Retinal pigment epithelial cell (primary cell): ENCODE measurements at places on chromosomes 2 and 18.

GRCh38 chr2:126303113-126303512, 352.8 kb upstream of the GYPC start:
- DNase-seq, result no peak

DNA sequence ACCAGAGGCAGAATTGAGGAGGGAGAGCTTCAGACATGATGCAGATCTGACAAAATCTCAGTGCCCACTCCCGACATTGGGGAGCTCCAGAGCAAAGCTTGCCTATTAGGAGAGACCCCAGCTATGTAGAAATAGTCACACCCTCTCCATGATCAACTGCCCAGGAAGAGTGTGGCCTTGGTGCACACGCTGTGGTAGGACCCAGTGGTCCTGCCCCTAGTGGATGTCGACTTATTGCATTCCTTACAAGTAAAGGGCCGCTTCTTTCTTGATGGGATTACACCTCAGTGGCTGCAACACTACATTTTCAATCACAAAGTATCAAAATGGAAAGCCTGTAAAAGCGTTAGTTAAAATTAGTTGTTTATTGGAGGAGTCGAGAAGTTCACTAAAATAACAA, 64.2 kb downstream of the VRK2 start:
- no peak for DNase-seq

- no peak for DNase-seq
Observed at GRCh38 chr18:3615374-3615985, 165.5 kb downstream of the TGIF1 start.

GRCh38 chr18:57297306-57297705, 55.1 kb upstream of the ST8SIA3 start:
- DNase-seq, result no peak

DNA sequence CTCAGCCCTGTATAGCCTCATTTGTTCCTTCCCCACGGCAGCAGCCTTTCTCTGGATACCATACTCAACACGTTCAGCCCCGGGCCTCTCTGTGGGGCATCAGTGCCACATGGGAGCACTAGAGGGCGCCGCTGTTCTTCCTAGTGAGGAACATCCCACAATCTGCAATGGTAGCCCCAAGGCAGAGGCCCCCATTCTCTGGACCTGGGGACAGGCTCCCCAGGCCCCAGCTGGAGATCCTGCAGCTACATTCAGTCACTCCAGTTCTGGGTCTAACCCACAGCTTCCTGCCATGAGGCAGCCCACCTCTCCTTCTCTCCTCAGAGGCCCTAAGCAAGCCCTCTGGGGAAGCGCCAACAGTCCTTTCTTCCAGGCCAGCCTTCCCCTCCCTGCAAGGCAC, 14.2 kb upstream of the SFXN5 start:
- no peak for DNase-seq

- DNase-seq, result no peak
Observed at GRCh38 chr2:138391946-138392345, 109.6 kb upstream of the SPOPL start.

GRCh38 chr2:47086054-47086471, 69.0 kb downstream of the STPG4 start:
- no peak for DNase-seq

DNA sequence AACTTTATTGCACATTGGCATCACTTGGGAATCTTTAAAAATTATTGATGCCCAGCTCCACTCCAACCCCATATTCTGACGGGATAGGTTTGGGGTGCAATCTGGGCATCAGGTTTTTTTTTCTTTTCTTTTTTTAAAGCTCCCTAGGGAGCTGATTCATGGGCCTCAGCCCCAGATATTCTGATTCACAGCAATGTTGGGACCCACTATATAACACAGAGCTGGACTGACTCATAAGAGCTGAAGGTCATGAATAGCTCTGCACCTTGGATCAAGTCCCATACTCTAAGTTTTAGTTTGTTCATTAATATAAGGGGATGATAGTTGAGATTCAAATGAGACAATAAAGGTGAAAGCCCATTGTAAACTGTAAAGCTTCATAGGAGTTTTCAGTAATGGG, 191.1 kb upstream of the REV1 start:
- DNase-seq, result no peak

GRCh38 chr18:36950282-36950681, 121.4 kb downstream of the KIAA1328 start:
- DNase-seq, result no peak

DNA sequence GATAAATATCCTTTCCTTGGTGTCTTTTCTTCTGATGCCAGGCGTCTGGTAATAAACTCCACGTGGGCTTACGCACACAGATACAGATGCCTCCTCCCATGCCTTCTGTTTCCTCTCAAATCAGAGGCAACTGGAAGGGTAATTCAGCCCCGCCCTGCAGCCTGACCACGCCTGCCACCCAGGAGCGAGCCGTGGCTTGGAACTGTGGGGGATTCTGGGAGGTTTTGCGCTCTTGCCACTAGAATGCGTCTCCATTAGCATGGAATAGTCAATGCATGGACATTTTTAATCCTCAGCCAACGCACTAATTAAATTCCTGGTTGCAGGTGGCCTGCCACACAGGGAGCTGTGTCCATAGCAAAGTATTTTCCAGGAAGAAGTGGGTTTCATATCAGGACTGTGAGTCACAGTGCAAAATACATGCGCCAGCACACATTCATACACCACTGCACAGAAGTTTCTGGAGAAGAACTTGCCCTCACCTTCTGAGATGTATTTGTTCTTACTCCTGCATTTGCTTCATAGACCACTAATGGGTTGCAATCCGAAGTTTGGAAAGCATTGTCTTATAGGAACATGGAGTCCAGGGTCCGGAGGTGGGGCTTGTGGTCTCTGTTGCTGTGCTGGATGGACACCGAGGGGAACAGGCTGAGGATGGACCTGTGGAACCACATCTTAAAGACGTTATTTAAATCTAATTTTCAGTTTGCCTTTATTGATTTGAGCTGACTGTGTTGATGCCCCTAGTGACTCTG, 151.4 kb downstream of the LDLRAD4 start:
- DNase-seq, result no peak

- no peak for DNase-seq
Observed at GRCh38 chr2:41910126-41910525, 137.7 kb upstream of the PKDCC start.

- DNase-seq, result no peak
Observed at GRCh38 chr2:95391641-95392310, 10.7 kb upstream of the FAHD2A start.

- no peak for DNase-seq
Observed at GRCh38 chr18:38868757-38869156, 1303.2 kb upstream of the CELF4 start.

DNA sequence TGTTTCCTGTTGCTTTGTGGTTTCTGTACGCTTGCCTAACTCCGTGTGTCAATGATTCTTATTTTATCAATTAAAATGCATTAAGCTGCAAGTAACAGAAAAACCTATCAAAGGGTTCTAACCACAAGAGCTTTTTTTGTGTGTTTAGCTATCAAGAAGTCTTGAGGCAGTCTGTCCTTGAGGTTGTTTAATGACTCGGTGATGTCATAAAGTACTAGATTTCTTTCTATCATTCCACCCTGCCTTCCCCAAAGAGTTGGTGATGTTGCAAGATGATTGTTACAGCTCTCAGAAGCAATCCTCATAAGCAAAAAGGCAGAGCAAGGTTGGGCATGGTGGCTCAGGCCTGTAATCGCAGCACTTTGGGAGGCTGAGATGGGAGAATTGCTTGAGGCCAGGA, 51.9 kb upstream of the SPTBN1 start:
- no peak for DNase-seq

GRCh38 chr2:163248376-163249253, 410.0 kb upstream of the KCNH7 start:
- DNase-seq, result peak; percentile 76

DNA sequence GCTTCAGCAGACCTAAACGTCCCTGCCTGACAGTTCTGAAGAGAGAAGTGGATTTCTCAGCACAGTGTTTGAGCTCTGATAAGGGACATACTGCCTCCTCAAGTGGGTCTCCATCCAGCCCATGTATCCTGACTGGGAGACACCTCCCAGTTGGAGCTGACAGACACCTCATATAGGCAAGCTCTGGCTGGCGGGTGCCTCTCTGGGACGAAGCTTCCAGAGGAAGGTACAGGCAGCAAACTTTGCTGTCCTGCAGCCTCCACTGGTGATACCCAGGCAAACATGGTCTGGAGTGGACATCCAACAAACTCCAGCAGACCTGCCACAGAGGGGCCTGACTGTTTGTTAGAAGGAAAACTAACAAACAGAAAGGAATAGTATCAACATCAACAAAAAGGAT, 728.4 kb downstream of the MBD2 start:
- DNase-seq, result no peak

DNA sequence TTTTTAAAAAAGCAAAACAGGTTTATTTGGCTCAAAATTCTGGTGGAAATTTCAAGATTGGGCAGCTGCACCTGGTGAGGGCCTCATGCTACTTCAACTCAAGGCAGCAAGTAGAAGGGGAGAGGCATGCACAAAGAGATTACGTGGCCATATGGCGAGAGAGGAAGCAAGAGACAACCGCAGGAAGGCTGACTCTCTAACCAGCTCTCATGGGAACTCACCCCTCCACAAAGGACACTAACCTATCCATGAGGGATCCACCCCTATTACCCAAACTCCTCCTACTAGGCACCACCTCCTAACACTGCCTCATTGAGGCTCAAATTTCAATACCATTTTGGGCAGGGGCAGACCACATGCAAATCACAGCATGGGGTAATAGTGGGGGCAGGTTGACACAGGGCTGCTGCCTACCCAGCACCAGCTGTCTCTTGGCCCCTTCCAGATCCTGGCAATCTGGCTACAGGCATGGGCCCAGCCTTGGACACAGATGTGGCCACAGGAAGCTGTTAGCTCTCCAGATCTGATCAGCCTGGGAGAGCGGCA, 2.0 kb upstream of the CAPN10 start:
- no peak for DNase-seq

- DNase-seq, result no peak
Observed at GRCh38 chr18:36711014-36711725, 117.6 kb downstream of the TPGS2 start.

DNA sequence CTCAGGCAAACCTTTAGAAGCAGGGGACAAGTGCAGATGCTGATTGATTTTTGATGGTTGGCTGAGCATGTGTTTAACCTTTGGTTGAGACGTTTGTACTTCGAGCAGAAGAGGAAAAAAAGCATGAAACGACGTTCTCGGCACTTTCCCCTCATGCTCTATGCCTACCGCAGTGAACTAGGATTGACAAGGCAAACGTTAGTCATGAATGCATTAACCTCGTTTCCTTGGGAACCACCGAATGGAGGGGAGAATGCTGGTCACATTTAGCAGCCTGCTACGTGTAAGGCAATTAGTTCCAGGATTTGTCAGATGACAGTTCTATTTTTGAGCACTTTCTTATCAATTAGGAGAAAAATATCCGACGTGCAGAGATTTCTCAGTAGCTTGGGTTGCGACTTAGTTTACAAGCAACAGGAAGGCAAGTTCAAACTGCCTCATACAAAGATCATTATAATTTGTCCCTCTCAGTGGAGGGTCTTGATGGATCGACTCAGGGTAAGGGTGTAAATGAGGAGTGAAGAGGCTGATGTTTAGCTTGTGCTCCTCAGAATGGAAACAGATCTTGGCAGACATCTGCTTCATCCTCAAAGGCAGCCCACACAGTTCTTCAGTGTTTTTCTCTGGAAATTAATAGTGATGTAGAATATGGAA, 47.4 kb upstream of the GPR45 start:
- peak; percentile 10 for DNase-seq

DNA sequence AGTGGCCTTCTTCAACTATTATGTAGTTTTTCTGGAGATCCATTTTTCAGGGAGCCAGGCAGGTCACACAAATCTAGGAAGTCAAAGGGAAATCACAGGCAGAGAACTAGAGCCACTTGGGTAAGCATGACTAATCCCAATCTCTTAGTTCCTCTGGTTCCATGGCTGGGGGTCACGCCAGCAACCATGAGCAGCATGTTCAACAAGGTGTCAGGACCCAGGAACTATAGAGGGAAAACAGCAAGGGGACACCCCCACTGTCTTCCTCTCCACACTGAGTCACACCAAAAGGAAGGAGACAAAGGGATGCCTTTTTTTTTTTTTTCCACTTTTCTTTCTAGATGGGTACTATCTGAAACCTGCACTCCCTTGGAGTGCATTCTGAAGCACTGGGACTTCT, 250.9 kb downstream of the OTX1 start:
- no peak for DNase-seq

- DNase-seq, result no peak
Observed at GRCh38 chr2:102686479-102687439, 67.4 kb downstream of the SLC9A2 start.

DNA sequence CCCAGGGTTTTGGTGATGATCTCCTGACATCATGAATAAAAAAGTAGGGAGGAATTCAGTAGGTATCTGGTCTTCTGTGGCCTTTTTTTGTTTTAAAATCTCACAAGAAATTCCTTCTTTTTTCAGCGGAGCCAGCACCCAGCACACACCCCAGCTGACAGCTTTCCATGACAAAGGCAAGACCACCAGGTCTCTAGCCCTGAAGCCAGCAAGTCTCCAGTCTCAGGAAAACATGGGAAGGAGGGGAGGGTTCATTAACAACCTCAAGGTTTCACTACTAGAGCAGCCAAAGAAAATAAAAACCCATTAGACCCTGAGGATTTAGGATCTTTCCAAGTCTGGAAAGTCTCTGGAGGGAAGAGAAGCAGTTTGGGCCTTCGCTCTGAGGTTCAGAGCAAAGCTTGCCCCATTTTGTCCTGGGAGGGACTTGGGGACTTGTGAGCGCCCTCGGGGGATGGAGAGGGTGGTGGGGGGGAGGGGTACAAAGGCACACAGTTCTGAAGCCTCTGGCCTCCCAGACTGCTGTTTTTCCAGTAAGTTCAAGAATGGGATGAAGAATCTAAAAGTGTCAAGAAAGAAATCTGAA, 9.0 kb downstream of the FOXI3 start:
- DNase-seq, result no peak

DNA sequence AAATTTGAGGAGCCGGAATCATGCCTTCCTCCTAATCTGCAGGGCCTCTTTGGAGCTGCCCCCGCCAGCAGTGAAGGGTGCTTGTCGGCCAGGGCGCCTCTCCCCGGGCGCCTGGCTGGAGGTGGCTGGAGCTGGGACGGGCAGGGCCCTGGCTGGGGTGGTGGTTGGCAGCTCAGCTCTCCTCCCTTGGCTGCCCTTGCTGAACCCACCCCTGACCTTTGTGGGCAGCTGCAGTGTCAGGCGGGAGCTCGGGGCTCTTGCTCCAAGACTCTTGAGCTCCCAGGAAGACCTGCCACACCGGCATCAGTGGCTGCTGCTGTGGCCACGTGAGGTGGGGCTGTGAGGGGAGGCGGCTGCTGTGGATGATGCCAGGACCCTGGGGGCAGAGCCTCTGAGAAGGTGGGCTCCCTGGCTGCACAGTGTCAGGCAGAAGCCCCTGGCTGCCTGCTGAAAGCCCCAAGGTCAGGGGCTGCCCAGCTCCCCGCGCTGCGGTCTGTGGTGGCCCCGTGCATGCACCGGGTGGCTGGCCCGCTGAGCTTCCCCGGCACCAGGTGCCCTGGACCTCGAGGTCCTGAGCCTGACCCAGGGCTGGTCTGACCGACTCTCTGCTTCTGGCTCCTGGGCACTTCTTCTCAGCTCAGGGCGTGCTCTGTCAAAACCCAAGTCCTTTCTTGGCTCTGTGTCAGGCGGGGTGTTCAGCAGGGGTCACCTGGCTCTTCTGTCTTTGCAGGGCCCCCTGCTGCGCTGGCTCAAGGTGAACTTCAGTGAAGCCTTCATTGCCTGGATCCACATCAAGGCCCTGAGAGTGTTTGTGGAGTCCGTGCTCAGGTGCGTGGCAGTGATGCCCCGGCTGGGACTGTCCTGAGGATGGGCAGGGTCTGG, 34.5 kb downstream of the PDIA6 start:
- DNase-seq, result no peak

- DNase-seq, result no peak
Observed at GRCh38 chr2:163655667-163656066, 80.1 kb downstream of the FIGN start.

- no peak for DNase-seq
Observed at GRCh38 chr2:57906152-57906732, 140.4 kb upstream of the VRK2 start.
